ENCODE measurements at places on chromosomes 12 and 14.

- DNase-seq, result no peak
These were observed 94.5 kb upstream of the PELI2 start for GRCh38 chr14:56023661-56024081.

DNA sequence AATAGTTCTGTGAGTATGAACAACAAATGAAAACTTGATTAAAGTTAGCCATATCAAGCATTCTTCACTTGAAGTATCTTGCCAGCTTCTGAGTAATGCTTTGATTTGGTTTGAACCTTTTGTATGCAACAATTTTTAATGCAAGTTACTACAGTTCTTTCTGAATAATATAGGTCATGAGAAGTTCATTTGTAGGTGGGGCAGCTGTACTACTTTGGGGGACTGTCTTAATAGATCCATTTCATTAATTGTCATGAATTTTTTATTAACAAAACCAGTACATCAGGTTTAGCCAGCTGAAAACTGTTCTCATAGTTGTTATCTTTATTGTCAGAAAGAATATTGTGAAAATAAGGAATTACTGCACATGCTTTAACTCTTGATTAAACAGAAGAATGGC, 142.7 kb downstream of the FOXA1 start:
- DNase-seq, result no peak

GRCh38 chr12:49808686-49809380, 19.4 kb downstream of the NCKAP5L start:
- DNase-seq, result no peak

DNA sequence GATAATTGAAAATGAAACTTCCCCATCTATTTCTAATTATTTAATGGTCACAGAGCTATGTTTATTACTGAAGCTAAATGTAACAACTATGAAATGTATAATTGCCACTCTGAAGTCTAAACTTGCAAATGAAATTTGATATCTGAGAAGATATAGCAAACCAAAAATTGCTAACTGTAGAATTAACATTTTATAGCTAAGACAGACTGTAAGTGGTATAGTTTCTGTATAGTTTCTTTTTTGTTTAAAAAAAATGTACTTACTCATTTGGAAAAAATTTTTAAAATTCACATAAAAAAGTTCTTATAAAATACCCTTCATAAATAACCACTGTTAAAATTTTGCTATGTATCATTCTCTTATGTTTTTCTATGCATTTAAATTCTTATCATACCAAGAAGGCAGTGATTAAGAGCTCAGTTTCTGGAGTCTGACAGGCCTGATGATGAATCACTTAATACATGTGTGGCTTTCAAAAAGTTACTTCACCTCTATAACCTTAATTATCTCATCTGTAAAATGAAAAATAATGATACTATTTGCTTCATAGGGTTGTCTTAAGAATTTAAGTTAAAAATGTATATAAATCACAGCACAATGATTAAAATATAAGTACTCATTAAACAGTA, 214.7 kb upstream of the GARIN2 start:
- no peak for DNase-seq

DNA sequence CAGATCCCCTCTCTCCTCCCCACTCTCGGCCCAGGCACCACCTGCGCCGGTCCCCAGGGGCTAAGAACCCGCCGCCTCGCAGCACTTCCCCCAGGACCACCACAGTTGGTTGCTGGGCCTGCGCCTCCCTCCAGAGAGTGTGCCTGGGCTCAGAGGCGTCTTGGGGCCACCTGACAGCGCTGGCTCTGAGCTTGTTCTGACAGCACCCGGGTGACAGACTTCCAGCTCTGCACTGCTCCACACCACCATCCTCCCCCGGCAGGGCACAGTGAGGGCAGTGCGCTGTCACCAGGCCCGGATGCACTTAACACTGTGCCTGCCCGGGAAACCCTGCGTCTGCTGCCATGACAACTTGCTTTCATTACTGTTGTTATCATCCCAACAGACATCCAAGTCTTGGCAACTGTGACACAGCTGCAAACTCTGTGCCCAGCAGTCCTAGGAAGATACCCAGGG, 6.6 kb downstream of the BRF1 start:
- no peak for DNase-seq

GRCh38 chr14:61471297-61472005, 150.1 kb downstream of the PRKCH start:
- DNase-seq, result no peak

DNA sequence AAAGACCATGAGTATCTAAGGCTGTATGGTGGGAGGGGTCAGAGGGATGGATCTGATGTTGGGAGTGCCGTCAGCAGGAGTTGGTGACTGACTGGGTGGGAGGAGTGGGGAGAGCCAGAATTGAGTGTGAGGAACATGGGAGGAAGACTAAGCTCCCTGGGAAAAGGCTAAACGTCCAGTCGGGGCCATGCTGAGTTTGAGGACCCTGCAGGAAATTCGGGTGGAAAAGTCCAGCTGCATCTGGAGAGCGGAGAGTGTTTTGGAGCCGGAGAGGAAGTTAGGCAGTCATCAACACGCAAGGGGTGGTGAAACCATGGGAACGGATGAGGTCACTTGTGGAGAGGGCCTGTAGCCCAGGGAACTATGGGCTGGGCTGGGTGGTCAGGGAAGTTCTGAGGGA, 60.9 kb downstream of the ELK3 start:
- DNase-seq, result no peak

- DNase-seq, result no peak
These were observed 67.8 kb upstream of the KCNH3 start for GRCh38 chr12:49470986-49471385.

- DNase-seq, result no peak
These were observed 59.3 kb upstream of the PRMT8 start for GRCh38 chr12:3431686-3432085.

DNA sequence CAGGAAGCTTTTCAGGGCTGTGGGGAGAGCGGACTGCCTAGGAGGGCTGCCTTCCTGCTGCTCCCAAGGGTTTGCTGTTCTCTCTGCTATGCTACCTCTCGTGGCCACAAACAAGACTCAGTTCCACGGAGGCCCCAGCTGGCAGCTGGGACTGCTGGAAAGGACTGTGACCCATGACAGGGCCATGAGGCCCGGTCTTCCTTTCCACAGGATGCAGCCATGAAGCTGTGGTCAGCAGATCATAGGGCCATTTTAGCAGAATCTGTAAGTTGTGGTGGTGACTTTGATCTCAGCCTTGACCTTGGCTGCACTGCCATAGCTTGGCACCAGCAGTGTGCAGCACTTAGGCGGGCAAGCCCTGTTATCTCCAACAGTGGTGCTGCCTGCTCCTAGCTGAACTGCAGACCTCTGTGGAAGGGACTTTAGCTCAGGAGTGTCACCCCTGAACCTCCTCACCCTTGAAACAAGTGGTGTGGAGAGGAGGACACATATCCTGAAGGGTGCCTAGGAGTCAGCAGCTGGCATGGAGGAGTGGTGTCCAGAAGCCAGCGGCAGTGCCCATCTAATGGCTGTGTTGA, 12.3 kb downstream of the KRT80 start:
- no peak for DNase-seq
